ENCODE measurements at places on chromosomes 6 and 20. TPM values are rescaled to one million over a fixed set of nuclear protein-coding genes. Genes with fewer than 3 reads are reported as not detected.

The ZNF391 gene
- 0.62 TPM for polyA plus RNA-seq

The MAPK14 gene
- 55.7 TPM for polyA plus RNA-seq

The MYL9 gene
- polyA plus RNA-seq: 380 TPM

The RNF217 gene
- polyA plus RNA-seq: 24.6 TPM

DNA sequence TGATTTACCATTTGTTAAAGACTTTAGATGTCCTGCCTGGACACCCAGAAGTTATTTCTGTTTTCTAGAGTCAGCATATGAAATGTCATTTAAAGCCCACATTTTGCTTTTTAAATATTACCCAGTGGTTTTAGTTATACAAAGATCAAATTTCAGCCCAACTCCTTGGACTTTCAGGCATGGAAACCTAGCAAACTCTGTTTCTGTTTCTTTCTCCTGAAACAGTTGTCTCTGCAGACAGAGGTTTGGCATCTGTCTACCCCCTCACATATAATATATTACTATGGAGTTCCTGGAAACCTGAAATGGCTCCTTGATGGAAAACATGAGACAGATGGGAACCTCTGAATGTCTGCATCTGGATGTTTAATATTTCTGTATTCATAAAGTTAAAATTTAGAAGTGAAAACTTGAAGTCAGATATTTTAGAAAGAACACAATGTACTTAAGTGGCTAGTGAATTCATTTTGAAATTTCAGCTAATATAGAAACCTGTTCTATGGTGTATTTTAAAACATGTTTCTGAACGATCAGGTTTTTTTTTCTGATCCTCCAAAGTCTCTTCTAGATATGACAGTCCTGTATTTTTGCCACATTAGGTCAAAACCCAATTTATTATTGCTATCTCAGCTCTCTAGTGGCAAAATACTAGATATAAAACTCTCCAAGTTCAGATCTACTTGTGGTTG, 743.3 kb downstream of the CD109 start:
- DNase-seq: no peak

GRCh38 chr6:163487606-163488005, 73.1 kb downstream of the QKI start:
- no peak for DNase-seq

GRCh38 chr6:113529879-113530278, 327.3 kb upstream of the MARCKS start:
- DNase-seq: no peak

DNA sequence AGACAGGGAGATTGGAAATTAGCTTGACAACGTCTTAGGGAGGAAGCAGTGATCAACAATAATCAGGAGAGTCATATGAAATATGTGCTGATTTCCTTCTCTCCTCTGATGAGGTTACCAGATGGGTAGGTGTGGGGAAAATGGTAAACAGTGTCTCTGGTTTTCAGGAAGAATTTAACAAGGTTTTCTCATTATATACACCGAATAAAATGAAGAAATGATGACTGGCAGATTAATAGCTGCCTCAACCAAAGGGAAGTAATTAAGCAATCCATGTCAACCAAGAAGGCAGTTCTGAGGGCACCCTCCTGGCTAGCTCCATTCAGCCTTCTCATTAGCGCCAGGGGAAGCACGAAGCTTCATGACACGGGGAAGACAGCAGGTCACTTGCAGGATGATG, 12.7 kb upstream of the RAMACL start:
- no peak for DNase-seq

DNA sequence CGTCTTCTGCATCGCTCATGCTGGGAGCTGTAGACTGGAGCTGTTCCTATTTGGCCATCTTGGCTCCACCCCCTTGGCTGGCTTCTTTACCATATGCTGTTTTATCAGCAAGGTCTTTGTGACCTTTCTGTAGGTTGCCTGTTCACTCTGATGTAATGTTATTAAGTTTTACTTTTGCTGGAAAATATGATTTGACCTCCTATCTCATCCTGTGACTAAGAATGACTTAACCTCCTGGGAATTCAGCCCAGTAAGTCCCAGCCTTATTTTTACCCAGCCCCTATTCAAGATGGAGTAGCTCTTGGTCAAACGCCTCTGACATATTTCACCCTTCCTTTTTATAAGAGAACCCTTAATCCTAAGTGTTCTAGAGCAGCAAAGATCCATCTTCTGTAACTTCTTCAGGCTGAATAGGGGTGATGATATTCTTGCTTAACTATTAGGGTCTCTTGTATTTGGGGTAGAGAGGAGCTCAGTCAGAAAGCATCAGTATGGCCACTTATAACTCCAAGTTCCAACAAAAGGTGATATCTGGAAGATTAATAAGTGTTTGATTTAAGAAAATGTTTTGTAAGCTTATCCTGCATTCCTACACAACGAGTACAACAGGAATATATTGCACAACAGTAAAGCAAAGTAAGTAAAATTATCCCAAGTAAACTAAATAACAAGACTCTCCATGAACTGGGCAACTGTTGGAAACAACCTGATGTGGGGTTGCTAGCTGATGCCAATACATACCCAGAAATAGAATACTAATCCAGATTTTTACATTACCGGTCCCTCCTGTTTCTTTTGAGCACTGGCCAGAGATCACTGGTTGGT, 23.1 kb upstream of the HMGN3 start:
- DNase-seq: no peak

GRCh38 chr6:37585523-37585905, 85.8 kb upstream of the CCDC167 start:
- DNase-seq: no peak
